ENCODE measurements at places on chromosomes 6 and 20.

DNA sequence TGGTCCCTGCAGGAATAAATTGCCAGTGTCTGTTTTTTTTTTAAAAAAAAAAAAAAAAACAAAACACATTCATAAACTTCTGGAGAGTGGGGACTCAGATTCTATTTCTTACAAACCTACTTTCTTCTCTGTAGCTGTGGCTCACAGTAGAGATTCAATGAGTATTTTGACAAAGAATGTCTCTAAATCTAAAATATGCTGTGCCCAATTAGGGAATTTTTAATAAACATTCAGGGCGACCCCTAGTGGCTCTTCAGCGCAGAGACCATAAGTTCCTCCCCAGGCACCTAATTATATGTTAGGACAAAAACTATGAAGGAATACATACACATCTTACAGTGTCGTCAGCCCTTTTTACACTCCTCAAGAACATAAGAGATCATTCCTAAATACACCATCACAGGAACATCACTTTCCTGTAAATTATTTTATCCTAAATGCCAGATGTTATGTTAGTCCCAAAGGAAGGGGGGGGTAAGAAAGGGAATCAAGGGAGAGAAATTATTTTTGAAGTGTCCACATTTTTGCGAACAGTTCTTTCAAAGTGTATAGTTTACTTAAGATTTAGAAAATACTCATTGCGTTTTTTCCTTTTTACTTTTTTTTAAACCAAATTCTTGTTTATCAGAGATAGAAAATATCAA lies 21.8 kb upstream of the NAA20 start:
- DNase-seq: no peak

DNA sequence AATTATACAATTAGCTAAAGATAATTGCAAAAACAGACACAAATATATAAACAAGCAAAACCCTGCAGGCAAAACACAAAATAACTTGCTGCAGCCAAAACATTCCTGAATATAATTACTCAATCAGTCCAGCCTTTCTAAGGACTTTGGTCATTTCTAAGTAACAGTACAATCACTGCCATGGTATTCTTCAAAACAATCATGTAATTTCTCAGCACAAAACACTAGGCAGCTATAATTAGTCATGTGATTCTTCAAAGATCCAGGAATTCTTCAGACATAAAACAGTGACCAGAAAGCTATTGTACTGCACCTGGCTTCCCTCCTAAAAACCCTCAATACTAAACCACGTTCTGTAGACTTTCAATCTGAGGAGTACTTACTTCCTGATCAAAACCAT lies 881.1 kb downstream of the EPHA7 start:
- DNase-seq: no peak

DNA sequence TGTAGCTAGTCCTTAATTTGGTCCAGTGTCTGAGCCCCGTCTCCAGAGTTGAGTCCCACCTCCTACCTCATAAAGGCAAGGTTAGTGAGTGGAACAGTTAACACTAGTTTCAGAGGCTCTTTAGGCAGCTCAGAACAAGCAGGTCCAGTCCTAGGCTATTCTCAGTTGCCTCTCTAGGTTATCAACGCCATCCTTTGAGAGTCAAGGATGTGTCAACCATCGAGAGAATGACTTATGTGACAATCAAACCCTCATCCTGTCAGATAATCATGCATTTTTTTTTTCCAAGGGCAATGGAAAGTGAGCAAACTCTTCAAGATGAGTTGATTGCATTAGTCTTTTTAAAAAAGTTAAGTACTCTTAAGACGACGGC lies 64.0 kb upstream of the TXNDC5 start:
- no peak for DNase-seq

DNA sequence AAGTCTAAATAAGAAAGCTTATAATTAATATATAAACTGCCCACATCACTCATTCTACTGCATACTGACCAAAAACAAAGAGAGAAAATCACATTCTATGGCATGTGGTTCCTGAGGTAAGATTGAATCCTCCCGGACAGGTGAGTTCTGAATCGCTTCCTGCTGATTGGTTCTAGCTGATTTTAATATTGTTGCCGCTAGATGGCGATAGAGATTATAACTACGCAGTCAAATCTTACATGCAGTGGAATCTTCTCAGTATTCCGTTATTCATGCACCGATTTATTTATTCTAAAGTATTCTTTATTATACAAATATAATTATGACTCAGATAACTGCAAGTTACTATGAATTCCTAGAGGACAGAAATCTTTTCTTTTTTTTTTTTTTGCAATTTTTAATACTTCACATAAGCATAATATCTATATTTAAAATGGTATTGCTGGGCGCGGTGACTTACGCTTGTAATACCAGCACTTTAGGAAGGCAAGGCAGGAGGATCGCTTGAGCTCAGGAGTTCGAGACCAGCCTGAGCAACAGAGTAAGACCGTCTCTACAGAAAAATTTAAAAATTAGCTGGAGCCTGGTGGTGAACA lies 24.2 kb upstream of the TMX4 start:
- no peak for DNase-seq

DNA sequence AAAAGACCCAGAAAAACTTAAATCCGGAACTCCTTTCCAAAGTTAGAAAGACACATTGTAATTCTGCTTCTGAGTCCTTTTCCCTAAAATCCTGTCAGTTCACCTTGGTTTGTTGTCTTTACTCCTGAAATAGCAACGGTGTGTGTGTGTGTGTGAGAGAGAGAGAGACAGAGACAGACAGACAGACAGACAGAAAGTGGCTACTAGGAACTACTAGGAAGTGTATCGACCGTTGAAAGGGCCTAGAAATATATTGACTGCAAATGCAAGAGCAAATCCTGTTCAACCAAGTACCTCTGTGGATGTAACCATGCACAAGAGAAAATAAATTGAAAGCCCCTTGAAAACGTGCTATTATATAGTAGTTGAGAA lies 100.0 kb upstream of the MLIP start:
- DNase-seq: no peak

GRCh38 chr6:20716865-20717264 lies 182.6 kb downstream of the CDKAL1 start:
- no peak for DNase-seq

GRCh38 chr20:4932061-4932460 lies 69.2 kb downstream of the SLC23A2 start:
- no peak for DNase-seq

- no peak for DNase-seq
Observed at GRCh38 chr6:56693246-56693607, 50.5 kb upstream of the DST start.

DNA sequence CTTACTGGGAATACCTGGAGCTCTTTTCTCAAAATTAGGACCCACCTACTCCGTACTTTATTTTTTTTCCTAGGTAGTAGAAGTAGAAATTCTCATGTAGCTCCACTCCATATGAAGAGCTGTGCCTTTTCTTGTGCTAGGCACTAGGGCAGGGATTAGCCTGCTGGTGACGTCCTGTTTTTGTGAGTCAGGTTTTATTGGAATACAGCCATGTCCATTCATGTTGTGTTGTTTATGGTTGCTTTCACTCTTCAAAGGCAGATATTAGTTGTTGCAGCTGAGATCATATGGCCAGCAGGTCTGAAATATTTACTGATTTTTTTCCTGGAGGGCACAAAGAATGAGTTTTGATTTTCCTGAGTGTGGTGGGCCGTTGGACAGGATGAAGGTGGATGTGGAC lies 20.5 kb downstream of the XRN2 start:
- DNase-seq: no peak

- no peak for DNase-seq
Observed at GRCh38 chr20:32858189-32858588, 534 bp upstream of the EFCAB8 start.

GRCh38 chr20:653590-654416 lies 803 bp upstream of the SRXN1 start:
- DNase-seq: no peak

- no peak for DNase-seq
Observed at GRCh38 chr6:20791944-20792343, 257.7 kb downstream of the CDKAL1 start.

GRCh38 chr20:2697768-2698167 lies 5.2 kb downstream of the EBF4 start:
- no peak for DNase-seq

GRCh38 chr20:52490711-52491430 lies 299.3 kb upstream of the ZFP64 start:
- DNase-seq: no peak

GRCh38 chr6:102798636-102799035 lies 1405.1 kb downstream of the GRIK2 start:
- DNase-seq: no peak

- no peak for DNase-seq
Observed at GRCh38 chr6:38720295-38720694, 5.2 kb downstream of the DNAH8 start.

DNA sequence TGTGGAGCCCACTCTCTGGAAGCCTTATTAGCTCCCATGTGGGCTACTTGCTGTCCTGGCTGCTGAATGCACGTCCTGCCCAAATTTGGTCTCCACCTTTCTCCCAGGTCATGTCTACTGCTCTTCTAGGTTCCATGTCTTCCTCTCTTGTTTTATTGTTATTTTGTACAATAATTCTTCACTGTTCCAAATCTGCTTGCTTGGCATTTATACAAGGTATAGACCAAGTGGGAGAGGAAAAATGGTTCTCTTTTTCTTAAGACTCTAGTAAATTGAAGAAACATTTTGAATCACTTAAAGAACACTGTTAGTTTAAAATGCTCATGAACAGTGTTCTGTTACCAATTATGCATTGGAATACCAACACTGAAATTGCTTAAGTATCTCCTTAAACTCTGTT lies 81.6 kb upstream of the SCP2D1 start:
- no peak for DNase-seq

GRCh38 chr20:7967199-7967844 lies 27.1 kb upstream of the HAO1 start:
- no peak for DNase-seq

DNA sequence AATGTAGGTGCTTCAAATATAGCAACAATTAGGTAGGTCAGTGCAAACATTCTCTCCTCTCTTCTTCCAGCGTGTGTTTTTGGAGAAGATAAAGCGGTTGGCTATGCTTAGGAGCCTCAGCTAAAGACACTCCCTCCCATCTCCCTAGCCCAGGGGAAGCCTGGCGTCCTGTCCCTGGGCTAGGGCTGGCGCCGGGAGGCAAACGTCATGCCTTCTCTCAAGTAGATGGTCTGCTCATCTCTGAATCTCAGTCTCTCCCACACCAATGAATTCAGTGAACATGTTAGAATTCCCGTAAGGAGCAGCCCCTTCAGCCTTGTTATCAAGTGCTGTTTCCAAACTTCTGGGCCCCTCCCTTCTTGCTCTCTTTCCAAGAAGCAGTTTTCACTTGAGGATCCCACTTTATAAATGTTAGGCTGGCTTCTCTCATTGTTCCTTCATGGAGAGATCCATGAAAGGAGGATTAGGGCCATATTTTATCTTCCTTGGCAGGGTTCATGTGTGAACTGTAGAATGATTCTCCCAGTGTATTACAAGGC lies 142.8 kb downstream of the CLIC5 start:
- DNase-seq: no peak

GRCh38 chr6:88709819-88710246 lies 253.6 kb downstream of the RNGTT start:
- no peak for DNase-seq

DNA sequence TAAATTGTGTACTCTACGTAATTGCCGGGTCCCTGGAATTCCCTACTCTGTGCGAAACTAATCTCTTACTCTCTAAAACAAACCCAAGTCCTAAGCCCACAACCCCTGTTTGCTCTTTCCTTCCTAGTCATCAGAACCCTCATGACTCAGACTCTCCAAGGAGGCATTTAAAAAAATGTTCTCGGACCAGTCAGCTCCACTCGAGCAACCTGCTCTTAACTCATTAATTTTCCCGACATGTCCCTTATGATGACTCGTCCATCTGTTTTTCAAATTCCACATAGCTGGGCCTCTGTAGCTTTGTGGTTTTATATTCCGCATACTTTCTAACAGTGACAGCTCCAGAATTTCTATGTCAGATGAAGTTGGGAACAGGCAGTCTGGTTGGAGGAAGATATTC lies 2.6 kb upstream of the MUC22 start:
- no peak for DNase-seq

GRCh38 chr20:25468126-25469075 lies 60.9 kb downstream of the GINS1 start:
- no peak for DNase-seq

DNA sequence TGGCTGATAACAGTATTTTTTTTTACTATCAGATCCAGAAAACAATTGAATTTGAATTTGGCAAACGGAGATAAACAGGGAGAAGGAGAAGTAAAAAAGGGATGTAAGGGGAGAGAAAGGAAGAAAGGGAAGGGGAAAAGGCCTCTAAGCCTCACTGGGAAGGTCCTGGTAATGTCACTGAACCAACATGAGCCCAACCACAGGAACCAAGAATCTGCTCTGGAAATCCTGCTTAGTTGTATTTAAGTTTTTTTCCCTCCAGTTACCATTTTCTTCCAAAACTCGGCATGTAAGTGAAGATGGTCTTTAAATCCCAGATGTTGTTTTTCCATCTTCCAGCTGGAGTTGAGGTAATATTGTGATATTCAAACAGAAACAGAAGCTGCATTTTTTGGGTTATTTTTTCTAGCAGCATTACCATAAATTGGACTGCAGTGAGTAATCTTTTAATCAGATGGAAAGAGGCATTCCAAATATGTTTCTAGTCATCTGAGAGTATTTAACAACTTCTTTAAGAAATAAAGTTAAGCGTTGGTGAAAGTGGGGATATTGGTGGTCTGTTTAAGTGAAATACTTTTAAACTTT lies 91.1 kb downstream of the TXNDC5 start:
- DNase-seq: no peak

DNA sequence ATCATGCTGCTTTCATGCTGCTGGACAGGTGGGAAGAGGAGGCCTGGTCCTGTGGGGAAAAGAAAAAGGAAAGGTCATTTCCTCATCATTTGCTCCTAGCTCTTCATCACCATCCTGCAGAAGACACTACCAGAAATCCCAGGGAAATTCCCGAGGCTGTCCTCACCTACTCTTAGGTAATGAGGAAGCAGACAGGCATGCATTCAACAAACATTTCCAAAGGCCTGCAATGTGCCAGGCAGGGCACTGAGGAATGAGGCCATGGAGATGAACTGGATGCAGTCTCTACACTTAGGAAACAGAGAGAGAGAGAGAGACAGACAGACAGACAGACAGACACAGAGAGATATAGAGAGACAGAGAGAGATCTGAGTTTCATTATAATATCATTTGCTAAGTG lies 83.0 kb upstream of the MRPS10 start:
- no peak for DNase-seq

GRCh38 chr6:71228461-71229041 lies 60.1 kb upstream of the OGFRL1 start:
- DNase-seq: no peak

DNA sequence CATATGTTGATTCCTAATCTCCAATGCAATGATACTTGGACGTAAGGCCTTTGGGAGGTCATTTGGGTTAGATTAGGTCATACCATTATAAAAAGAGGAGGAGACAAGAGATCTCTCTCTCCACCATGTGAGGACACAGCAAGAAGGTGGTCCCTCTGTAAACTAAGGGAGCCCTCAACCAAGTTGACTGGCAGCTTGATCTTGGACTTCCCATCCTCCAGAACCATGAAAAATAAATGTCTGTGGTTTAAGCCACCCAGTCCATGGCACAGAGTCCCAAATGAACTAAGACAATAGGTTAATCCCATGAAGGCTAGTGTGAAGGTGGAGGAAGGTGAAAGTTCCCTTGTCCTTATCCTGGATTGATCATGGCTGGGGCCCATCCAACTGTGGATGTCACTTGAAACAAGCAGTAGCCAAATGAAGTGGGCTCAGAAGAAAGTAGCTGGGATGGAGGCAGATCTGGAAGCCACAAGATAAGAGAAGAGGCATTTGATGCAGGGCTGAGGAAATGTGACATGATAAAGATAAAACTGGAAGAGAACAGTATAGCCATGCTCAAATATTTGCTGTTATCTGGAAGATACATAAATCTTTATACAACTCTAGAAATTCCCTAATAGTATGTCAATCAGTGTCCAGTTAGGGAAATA lies 99.9 kb downstream of the BANF2 start:
- no peak for DNase-seq
